ENCODE measurements at places on chromosomes 5 and 9. TPM values are rescaled to one million over a fixed set of nuclear protein-coding genes. Genes with fewer than 3 reads are reported as not detected.

Gene PCDHB10
- total RNA-seq, result not detected

Gene ELOVL7
- 0.85 TPM for total RNA-seq

- peak; percentile 34 for DNase-seq
Measured at GRCh38 chr9:126293522-126293889, 33.1 kb upstream of the MVB12B start.

DNA sequence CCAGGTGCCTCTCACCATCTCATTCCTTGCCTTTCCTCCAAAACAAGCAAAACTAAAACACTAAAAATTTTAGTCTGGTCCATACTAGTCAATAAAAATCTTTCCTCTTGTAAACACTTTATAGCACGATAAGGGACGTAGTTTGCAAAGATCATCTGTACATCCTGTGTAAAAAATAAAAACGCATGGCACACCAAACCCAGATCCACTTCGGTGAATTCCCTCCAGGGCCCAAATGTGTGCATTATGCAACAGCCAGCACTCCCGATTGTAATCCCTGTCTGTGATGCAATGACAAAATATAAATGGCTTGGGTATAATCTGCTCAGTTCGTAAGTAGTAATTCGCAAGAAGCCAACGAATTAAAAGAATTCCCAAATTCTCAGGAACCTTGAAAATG, 1.4 kb downstream of the FAM169A start:
- DNase-seq, result no peak

DNA sequence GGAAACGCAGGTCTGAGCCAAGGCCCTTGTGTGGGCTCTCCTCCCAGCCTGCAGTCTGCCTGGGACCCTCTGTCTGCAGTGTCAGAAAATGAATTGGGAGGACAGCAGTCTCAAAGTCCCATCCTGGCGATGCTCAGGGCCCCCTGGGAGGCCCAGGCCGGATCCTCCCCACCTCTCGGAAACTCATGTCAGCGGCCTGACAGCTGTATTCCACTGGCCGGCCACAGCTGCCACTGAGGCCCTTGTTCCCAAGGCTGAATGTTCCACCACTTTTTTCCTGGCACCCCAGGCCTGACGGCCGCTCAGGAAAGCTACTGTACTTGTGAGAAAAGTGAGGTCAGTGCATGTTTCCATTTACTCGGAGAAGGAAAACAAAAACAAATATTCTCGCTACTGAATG, 180.0 kb downstream of the FGF18 start:
- DNase-seq, result no peak

Gene PCDHGA8
- not detected for total RNA-seq

DNA sequence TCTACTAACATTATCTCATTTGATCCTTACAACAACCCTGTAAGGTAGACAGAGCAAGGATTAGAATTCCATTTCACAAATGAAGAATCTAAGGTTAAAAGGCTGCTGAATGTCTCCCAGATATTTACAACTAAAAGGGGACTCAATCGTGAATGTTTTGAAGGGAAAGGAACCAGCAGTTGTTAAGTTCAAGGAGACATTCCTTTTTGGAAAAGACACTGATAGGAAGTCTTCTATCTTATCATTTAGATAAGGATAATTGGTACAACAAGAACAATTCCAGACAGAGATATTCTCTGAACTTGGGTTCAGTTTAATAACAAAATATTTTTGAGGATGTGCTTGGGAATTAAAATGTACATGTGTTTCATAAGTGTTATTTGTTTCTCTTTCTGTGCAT, 37.5 kb upstream of the CER1 start:
- DNase-seq, result no peak

Gene SHOC1
- not detected for total RNA-seq

Gene AGXT2
- not detected for total RNA-seq

DNA sequence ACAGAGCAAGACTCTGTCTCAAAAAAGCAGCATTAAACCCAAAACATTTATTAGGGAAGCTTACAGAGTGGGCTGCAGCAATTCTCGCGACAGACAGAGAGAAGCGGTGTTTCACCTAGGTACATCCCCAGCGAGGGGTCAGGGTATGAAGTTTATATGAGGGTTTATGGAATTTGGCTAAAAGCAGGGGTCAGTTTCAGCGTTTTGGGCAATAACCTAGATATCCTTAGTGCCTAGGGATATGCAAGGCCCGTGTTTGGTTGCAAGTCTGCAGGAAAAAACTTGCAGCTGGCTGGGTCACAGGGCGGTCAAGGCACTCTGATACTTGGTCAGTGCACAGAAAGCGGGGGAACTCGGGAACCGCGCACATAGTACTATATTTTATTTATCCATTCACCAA, 649 bp upstream of the GLE1 start:
- DNase-seq, result peak; percentile 11

- DNase-seq, result no peak
Measured at GRCh38 chr5:159224471-159224870, 15.1 kb upstream of the RNF145 start.

Gene NR5A1
- not detected for total RNA-seq

DNA sequence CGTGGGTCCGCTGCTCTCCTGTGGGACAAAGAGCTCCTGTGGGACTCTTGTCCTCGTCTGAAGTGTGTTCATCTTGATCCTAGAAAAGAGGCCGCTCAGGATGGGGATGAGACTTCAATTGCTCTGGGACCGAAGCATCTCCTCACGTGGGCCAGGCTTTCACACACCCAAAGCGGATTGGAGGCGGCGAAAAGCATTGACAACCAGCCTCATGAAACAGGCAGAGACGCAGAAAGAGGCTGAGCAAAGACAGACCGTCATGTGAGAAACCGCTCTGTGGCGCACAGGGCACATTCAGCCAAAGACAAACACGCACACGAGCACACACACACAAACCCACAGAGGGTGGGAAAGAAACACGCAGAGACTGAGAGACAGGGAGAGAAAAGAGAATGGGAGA, 479.5 kb downstream of the SPATA31A7 start:
- no peak for DNase-seq

DNA sequence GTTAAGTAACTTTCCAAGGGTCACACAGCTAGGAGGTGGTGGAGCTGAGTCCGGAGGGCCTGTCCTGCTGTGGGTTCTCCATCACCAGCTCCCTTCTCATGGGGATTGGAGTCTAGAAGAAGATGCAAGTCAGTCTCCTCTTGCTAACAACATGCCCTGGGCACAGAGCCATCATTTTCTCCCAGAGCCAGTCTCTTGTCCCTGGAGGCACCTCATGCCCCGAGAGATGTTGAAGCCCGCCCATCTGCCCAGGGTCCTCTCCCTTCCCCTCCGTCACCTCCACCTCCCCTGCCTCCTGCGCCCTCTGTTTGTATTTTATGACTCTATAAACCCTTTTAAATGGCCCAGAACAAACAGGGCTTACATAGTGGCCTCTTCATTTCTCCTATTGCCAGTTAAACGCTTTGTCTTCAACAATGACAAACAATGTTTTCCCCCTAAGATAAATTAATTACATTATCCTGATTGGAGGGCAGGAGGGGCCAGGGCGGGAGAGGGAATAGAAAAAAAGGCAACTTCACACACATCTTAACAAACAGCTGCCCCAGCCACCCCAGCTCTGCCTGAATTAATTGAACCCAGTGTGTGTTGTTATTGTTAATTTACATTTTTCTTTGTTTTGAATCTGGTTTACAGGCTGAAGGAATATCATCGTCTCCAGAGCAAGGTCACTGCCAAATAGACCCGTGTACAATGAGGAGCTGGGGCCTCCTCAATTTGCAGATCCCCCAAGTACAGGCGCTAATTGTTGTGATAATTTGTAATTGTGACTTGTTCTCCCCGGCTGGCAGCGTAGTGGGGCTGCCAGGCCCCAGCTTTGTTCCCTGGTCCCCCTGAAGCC, 55.8 kb downstream of the ASS1 start:
- DNase-seq, result no peak

- no peak for DNase-seq
Measured at GRCh38 chr9:38761999-38762398, 42.1 kb upstream of the FAM240B start.

DNA sequence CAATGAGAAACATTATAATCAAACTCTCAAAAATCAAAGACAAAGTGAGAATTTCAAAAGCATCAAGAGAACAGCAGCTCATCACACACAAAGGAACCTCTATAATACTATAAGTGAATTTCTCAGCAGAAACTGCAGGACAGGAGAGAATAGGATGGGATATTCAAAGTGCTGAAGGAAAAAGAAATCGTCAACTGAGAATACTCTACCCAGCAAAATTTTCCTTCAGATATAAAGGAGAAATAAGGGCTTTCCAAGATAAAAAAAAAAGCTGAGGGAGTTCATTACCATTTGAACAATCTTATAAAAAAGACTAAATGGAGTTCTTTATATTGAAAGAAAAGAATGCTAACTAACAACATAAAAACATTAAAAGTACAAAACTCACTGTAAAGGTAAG, 481.1 kb downstream of the TLE4 start:
- DNase-seq, result no peak

DNA sequence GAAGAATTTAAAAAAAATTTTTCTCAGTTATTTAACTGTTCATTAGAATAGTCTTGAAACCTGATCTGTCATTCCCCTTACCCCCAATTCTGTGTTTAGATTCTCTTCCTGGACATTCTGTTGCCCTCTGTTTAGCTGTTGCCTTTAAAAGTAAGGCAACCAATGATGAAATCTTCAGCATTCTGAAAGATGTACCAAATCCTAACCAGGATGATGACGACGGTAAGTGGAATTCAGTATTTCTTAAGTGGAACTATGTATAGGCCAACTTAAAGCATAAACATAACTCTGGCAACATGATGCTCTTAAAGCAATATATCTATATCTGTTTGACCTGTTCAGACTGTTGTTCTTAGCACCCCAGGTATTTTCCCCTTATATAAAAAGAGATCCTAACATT, 27.2 kb downstream of the NCBP1 start:
- no peak for DNase-seq

DNA sequence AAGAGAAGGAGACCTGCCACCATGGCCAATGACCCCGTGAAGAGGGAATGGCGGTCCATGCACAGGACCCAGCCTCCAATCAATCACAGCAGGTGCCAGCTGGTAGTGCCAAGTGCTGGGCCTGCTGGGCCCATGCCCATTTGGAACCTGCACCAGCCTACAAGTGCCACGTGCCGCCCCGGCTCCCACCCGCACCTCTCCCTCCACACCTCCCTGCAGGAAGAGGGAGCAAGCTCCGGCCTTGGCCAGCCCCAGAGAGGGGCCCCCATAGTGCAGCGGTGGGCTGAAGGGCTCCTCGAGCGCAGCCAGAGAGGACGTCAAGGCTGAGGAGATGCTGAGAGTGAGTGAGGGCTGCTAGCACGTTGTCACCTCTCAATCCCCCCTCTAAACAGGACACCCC, 37.8 kb upstream of the NPR3 start:
- DNase-seq, result no peak

DNA sequence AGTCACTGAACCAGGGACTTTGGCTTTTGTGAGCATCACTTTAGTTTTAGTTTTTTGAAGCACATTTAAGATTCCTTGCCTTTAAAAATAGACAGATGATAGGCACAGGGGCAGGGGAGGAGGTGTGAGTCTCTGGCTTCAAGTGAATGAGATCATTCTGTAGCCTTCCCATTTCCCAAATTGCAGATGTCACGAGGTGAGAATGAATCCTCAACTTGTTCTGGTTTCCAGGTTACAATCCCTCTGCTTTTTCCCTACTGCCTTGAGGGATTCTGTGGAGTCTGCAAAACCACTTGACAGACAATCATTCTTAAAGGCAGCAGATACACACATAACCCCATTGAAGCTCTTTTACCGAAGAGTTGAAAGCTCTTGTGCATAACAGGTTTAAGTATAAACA, 332.4 kb downstream of the DMAC1 start:
- DNase-seq, result no peak

DNA sequence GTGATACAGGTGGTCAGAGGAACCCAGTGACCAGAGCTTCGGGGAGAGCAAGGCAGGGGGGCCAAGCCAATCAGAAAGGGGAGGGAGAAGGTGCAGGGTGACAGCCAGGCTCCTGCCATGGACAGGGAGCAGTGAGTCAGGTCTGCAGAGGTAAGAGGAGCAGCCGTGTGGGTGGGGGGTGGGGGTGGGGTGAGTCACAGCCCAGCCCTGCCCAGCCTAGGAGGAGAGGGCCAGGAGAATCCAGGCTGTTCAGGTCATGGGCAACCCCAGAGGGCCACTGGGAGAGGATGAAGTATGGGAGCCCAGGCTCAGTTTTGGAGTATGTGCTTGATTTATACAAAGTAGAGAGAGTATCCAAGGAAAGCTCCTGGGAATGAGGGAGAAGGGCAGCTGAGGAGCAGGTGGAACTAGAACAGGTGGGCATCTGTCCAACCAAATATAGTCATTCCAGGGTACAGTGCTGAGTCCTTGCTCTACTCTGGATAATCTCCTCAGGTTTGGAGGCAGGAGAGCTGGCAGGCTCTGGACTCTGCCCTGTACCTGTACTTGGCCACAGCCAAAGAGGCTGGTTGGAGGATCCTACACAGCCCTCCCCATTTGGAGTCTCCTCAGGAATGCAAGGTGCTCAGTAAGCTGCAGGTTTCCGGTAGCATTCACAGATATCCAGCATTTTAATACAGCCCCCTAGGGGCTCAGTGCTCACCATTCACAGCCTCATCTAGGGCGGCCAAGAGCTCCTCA, 1.6 kb downstream of the HBEGF start:
- DNase-seq, result peak; percentile 59

GRCh38 chr9:111481885-111482636, 2.1 kb downstream of the ECPAS start:
- no peak for DNase-seq

GRCh38 chr9:120915854-120916470, 10.6 kb downstream of the TRAF1 start:
- DNase-seq, result peak; percentile 75

GRCh38 chr5:50352382-50352781, 88.7 kb downstream of the EMB start:
- no peak for DNase-seq

Data from activated CD4-positive, alpha-beta T cell treated with anti-CD3 and anti-CD28 coated beads for 36 hours (primary cell).